ENCODE measurements at places on chromosomes 3 and 15.

DNA sequence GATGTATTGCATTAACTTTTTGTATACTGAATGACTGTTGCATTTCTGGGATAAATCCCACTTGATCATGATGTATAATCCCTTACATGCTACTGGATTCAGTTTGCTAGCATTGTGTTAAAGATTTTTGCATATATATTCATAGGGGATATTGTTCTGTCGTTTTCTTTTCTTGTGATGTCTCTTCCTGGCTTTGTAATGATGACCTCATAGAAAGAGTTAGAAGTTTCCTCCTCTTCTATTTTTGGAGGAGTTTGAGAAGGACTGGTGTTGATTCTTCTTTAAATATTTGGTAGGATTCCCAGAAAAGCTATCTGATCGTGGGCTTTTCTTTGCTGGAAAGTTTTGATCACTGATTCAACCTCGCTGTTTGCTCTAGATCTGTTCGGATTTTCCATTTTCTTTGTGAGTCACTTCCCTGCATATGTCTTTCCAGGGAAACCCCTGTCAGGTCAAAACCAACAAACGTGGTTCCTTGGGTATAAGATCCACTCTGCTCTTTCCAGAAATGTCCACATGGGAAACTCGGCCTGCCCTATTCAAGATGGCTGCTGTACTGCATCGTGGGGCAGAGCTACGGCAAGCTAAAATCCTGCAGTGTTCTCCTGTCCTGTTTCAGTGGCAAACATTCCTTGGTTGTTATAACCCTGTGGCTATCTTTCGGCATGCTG, 120.4 kb downstream of the GABRG3 start:
- no peak for DNase-seq

DNA sequence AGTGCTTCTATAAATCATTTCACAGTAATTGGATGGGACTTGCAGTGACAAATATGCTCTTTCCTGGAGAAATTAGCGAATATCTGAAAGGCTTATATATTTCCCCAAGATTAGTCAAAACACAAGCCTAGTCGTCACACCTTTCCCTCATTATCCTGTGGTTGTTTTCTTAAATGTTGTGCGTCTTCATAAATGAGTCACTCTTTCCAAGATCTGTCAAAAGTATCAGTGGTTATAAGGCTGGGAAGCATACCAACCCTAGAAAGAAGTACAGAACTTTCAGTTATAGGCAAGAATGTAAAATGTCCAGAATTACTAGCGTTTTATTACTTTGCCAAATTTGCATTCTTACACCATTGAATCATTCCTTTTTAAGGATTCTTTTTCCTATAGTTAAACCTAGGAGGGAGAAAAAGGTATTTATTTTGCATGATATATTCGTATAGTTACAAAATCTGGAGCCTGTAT, 33.6 kb downstream of the TMEM212 start:
- DNase-seq: no peak

GRCh38 chr3:35965908-35966307, 326.6 kb downstream of the ARPP21 start:
- no peak for DNase-seq

GRCh38 chr3:123533554-123534159, 51.2 kb downstream of the HACD2 start:
- no peak for DNase-seq

DNA sequence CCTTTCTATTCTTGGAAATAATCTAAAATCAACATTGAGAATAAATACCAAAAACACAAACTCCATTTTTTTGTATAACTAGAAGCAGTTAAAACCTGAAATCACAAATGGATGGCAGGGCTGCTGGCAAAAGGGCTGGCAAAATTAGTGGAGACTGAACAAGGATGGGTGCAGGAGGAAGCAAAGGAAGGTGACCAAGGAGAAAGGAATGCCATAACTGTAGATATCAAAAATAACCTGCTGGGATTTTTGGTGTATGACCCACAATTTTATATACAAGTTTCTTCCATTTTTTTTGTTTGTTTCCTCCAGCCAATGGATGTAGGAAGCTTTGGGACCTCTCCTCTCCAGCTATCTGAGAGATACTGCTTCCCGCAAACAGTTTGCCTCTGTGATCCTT, 12.7 kb downstream of the CFAP44 start:
- no peak for DNase-seq

Measured in stimulated activated CD4-positive, alpha-beta T cell treated with anti-CD3 and anti-CD28 coated beads, Interleukin-12 subunit alpha, Interleukin-12 subunit beta, amount 100 ng/mL, for 48 hours (primary cell).